ENCODE measurements at places on chromosomes 1 and 21. TPM values are rescaled to one million over a fixed set of nuclear protein-coding genes. Genes with fewer than 3 reads are reported as not detected.

The NHLH1 gene
- not detected for total RNA-seq

The CD48 gene
- under 0.01 TPM for total RNA-seq

The HCN3 gene
- total RNA-seq, result 1.0 TPM

The SYT11 gene
- total RNA-seq, result 30.3 TPM

Measured in fibroblast of lung (primary cell).